HAP-1 (cell line): ENCODE measurements at places on chromosomes 7 and 10.

DNA sequence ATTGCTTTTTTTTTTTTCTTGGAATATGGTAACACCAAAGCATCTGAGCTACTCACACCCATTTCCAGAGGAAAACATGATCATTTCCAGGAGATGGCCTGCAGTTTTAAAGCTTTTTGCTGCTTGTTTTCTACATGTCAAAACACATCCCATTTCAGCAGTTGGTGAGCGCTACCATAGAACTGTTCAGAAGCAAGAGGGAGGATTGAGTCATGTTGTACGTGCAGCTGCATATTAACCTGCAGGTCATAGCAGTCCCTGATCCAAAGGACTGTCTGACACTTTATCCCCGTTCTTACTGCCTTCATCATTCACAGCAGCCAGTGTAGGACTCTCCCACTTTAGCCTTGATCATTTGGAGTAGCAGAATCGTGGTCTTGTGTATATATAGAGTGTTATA lies 124.6 kb downstream of the AUTS2 start:
- no peak for DNase-seq

DNA sequence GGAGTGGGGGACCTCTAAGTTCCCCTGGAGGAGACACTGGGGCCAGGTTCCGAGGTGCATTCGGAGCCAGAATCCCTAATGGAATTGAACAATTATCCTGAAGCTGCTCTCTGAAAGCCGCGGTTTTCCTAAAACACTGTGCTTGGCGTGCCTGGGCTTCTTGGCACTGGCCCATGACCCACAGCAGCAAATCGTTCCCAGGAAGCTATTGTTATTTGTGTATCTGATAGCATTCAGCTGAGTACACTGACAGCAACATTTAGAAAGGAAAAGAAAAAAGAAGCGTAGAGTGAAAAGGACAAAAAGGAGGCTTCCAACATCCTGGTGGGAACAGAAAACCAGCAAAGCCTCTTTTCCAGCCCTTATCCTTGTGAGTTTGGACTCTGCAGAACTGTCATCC lies 339.8 kb downstream of the FRMD4A start:
- DNase-seq, result no peak

- no peak for DNase-seq
Measured at GRCh38 chr7:41745451-41745850, 42.6 kb upstream of the INHBA start.

DNA sequence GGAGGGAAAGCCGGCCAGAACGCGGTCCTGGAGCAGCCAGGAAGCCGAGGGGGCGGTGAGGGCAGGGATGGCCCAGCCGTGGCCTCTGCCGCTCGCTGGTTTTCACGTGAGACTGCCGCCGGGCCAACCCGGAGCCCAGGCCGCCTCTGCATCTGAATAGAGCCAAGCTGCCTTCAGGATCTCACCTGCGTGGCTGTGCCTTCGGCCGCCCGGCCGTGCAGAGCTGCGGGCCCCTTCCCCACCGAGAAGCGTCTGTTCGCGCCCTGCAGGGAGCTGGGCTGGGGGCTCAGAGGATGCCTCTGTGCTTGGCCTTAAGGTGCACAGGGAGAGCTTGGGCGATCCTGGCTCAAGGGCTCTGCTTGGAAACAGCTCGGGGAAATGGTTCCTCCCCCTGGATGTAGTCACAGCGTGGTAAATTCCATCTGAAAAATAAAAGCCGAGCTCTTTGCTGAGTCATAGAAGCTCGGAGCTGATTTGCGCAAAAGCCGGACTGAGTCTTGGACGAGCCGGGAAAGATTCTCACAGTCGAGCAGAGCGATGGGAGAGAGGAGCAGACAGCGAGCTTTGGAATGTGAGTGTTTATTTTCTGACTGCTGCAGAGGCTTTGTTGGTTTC lies at the start of gene JAKMIP3:
Gene JAKMIP3, plus strand, starts transcription at position 456 of the 615 bp plus-strand sequence. CDS start 38,863 bp downstream, outside the sequence.
- peak; percentile 55 for DNase-seq

DNA sequence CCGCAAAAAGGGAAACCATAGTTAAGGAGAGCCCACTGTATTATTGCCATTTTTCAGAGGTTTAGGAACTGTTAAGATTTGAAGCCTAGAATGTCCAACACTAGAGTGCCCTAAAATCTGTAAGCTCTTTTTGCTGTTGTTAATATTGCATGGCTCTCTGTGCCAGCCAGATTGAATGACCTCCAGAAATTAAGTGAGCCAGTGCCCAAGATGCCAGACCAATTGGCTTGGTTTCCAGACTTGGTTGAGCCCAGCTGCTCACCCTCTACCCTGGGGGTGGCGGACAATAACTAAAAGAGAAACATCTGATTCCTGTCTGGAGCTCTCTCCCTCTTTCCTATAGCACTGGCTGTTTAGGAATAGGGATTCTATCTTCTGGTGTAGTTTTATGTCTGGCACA lies 340.1 kb downstream of the PHF14 start:
- no peak for DNase-seq

DNA sequence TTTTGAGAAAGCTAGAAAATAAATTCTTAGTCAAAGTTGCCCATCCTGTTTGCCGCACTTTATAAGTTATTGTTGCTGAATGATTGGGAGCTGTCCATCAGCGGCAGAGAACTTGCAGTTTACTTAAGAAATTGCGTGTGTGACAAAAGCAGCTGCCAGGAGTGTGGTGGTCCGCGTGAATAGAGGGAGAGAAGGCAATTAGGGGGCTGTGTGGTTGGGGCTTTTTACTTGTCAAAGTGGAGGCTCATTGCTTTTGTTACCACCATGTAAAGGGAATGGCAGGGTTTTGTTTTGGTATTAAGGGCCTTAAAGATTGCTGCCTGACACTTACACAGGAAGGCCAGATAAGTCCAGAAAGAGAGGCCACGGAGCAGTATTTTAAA lies 177.8 kb downstream of the TCF7L2 start:
- DNase-seq, result peak; percentile 61

GRCh38 chr10:31041011-31041410 lies 9.3 kb upstream of the ZNF438 start:
- DNase-seq, result no peak

DNA sequence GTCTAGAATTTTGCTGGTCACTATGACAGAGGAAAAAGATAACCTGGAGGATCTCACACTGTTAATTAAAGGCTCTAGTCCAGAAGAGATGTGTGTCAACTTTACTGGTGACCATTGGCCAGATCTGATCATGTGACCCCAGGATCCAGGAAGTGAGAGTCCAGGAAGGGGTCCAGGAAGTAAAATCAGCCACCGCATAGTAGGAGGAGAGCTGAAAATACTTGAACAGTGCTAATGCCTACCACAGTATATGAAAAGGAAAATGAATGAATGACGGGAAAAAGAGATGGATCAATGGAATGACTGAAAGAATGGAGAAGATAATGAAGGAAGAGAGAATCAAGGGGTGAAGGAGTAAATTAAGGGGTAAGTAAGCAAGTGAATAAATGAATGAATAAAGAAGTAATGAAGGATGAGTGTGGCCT lies 415.3 kb downstream of the RPS24 start:
- no peak for DNase-seq

- DNase-seq, result no peak
Measured at GRCh38 chr10:13615650-13616300, 29.0 kb downstream of the PRPF18 start.

GRCh38 chr7:12653518-12653917 lies 33.9 kb upstream of the ARL4A start:
- no peak for DNase-seq

DNA sequence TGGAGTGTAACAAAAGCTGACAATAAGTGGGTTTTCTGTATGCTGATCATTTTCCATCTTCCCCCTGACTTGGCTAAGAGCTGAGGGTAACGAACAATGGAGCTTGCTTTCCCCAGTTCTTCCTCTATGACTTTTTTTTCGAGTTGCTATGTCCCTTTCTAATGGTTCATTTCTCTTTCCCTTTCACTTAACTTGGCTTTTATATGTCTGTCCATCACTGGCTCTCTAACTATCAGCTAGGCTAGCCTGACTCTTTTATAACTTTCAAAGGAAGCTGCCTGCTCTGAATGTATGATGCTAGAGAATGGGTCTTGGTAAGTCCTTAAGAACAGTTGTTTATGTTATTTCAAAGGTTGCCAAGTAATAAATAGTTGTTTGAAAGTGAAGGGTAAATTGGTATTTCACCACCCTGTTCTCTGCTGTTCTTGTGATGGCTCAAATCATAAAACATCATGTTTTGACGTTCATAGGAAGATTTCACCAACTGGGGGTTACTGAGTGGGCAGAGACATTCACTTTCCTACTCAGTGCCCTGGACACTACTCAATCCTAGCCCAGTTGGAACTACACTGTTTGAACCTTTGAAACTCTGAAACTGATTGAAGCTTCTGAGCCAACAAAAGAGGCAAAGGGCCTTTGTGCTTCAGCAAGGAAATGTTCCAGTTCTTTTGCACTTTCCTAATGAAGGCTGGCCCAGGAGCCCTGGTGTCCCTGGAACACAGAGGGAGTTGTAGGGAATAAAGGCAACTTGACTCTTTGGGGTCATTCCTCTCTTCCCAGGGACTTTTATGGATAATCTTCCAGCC lies 85.4 kb upstream of the PHYHIPL start:
- DNase-seq, result no peak

DNA sequence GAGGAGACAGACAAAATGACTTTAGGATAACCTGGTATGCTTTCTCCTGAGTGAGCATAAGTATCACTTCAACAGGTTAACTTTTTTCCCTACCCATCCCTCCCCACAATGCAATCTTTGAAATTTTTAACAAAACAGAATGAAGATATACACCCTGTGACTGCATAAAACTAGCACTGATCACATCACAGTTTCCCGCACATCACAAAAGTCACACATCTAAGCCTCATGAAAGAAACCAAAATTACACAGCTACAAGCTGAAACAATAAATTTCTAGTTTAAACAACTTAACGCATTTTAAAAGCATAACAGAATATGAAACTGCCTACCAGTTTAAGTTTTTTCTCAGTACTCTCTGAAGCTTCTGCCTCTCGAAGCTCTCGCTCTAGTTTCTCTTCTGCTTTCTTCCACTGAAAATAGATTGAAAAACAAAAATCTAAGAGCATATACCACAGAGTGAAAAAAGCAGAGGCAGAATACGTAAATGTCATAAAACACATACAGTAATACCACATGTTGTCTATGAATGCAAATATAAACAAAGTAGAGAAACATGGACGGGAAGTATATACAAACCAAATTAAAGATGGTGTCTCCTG lies 18.1 kb downstream of the NOC3L start:
- no peak for DNase-seq

DNA sequence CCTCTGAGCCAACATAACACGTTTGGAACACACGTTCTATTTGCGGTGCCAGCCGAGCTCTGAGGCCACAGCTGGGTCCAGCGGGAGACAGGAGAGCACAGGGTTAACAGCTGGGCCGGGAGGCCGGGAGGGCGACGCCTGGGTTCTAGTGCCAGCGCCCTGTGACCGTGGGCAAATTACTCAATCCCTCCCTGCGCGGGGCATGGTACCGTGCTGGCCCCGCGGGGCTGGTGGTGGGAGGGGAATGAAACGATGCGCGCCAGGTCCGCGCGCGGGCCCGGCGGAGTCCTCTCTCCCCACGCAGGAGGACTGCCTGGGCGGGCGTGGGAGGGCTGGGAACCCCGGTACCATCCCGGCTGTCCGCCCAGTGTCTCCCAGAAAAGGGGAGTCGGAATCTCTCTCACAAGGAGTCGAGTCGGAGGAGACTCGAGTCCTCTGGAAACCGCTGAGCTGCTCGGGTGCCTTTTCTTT lies 30.4 kb downstream of the LEP start:
- no peak for DNase-seq

DNA sequence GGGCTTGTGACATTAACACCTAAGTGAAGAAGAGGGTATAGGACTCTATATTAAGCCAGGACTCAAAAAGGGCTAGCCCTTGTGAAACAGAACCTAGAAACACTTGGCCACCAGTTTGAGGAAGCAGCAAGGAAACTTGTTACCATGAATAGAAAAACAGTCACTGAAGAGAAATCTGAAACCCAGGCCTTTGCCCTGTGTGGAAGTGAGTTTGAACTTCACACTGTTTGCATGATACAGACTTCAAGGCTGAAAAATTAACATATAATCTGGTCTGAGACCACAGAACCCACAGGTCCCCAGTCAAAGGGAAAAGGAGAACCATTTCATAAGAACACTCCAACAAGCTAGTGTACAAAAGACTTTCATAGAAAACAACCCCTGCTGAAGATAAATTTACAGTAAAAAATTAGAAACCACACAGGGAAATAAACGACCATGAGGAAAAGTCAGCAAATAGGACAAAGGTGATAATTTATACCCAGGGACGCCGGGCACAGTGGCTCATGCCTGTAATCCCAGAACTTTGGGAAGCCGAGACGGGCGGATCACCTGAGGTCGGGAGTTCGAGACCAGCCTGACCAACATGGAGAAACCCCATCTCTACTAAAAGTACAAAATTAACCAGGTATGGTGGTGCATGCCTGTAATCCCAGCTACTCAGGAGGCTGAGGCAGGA lies 76.1 kb downstream of the SKIDA1 start:
- DNase-seq, result no peak

GRCh38 chr10:71076473-71077142 lies 135.8 kb upstream of the UNC5B start:
- no peak for DNase-seq

- no peak for DNase-seq
Measured at GRCh38 chr7:133060004-133060403, 21.9 kb downstream of the CHCHD3 start.

DNA sequence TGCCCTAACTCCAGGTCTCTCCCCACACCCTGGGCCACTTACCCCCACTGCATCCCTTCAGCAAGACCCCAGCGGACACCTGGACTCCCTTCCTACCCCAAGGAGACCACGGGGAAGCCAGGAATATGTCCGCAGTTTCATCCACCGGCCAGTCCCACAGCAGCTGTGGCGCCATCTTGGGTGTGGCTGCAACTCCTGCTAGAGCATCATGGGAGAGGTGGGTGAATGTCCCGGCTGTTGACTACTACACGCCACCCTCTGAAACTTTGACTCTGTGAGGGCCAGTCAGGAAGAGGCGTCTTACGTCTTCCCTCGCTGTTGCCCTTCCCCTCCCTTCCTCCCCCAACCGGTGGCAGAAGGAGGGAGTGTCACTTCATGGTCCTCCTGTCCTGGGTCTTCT lies 238.3 kb upstream of the RNF32 start:
- DNase-seq, result no peak

- DNase-seq, result no peak
Measured at GRCh38 chr7:90345595-90346335, 751 bp upstream of the GTPBP10 start.

DNA sequence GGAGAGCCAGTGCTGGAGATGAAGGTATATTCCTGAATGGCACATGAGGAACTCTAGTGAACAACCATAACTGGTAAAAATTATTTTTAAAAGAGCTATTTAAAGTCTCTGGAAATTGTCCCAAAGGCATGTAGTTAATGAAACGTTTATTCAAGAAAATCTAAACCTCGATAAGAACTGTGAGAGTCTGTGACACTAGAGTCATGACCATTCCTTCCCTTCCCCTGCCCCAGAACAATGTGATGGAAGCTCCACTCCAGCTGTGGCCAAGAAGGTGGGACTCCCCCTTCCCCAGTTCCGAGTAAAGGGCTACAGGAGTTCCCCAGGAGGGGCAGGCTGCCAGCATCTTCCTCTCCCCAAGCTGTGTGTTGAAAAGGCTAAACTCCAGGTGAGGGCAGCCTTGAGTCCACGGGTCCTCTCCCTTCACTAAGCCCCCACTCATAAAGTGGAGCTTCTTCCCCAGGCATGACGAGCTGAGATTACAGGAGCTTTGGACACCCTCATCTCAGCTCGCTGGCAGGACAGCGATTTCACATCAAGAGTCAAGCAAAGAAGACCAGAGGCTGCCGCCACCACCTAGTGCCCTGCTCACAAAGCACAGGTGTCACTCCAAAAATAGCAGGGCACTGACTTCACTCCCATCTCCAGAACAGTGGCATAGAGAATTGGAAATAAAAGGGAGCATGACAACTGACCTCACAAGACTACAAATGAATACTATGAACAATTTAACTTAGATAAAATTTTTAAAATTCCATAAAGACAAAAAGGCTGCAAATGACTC lies 68.5 kb downstream of the NHLRC2 start:
- no peak for DNase-seq
